Panc1 (cell line): ENCODE measurements at places on chromosomes 1 and 21. TPM values are rescaled to one million over a fixed set of nuclear protein-coding genes. Genes with fewer than 3 reads are reported as not detected.

GRCh38 chr1:86573763-86574484 is 27.0 kb downstream of the CLCA4 start:
- H3K4me3 ChIP-seq = no peak overlapping the region
- no peak for DNase-seq
- H3K36me3 ChIP-seq = no peaks in the 10 kb centered on the region

DNA sequence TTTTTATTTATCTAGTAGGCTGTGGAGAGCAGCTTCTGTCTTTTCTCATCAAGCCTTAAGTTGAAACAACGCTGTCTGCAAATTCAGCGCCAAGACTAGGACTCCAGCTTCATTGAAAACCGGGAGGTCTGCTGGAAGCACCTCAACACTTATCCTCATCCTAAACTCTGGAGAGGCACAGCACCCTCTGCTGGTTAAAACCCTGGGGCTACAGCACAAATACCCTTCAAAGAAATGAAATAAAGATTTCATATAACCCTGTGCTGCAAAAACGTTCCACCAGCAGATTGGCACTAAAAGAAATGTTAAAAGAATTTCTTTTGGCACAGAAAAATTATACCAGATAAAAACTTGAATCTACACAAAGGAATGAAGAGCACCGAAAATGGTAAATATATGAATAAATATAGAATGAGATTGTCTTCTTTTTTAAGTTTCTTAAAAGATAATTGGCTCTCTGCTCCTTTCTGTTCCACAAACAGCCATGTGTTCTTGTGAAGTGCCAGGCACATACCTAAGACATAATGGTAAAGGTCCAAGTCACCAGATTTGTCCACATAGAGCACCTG is 227.7 kb upstream of the SAMSN1 start:
- no peaks in the 10 kb centered on the region for H3K4me1 ChIP-seq
- DNase-seq = peak; percentile 7
- no peaks in the 10 kb centered on the region for H3K36me3 ChIP-seq
- H3K4me3 ChIP-seq = no peak overlapping the region
- H3K27me3 ChIP-seq = no peaks in the 10 kb centered on the region
- H3K27ac ChIP-seq = no peak overlapping the region

- H3K36me3 ChIP-seq = no peaks in the 10 kb centered on the region
- H3K27me3 ChIP-seq = no peaks in the 10 kb centered on the region
- no peaks in the 10 kb centered on the region for H3K4me1 ChIP-seq
- DNase-seq = no peak
- no peak overlapping the region for H3K4me3 ChIP-seq
Measured at GRCh38 chr1:232978815-232979214, 28.4 kb downstream of the NTPCR start.

GRCh38 chr1:221832617-221833016 is 90.7 kb upstream of the DUSP10 start:
- H3K27ac ChIP-seq = no peak overlapping the region
- no peak overlapping the region for H3K4me3 ChIP-seq
- DNase-seq = no peak

Gene THEM4
- 21.8 TPM for total RNA-seq

Gene TMIGD3
- total RNA-seq = not detected

Gene OR2M3
- not detected for total RNA-seq

Gene TNN
- not detected for total RNA-seq
